Stimulated activated CD4-positive, alpha-beta T cell treated with anti-CD3 and anti-CD28 coated beads, Interleukin-1b, Interleukin-23, amount 100 ng/mL, for 1 hour (primary cell): ENCODE measurements at places on chromosomes 5 and 9.
A peak's percentile ranks its signal among the peaks of the same experiment; 100 is the strongest.

- no peak for DNase-seq
Measured at GRCh38 chr9:138095813-138096518, 218.4 kb downstream of the CACNA1B start.

DNA sequence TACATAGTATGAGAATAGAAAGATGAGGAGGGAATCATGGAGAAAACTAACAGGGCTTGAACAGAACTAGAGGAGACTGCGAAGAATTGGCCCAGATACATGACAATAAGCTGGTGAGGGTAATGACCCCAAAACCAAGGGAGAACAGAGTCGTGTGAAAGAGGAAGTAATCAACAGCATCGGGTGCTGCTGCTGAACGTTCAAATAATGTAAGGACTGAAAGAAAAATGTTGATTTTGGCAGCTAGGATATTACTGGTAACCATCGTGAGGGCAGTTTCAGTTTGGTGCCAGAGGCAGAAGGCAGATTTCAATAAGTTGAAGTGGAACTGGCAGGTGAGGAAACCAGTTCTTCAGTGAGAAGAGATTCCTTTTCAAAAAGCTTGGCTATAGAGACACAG lies 66.8 kb upstream of the SMC2 start:
- DNase-seq, result no peak

DNA sequence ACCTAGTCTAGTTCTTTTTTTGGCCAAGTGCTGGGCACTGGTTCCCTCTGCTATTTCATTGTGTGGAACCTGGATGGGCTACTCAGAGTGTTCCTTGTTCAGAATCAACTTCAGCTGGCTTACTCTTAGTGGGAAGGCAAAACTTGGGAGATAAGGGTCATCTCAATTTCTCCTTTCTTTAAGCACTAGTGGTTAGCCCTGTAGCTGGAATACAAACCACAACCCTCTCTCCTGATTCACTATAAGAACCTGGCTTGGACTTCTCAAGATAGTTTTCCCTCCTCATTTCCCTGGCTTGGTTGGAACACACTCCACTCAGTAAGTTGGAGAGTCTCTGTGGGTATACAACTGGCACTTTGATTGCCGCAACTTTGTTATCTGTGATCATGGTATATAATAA lies 35.1 kb downstream of the GRIA1 start:
- no peak for DNase-seq

DNA sequence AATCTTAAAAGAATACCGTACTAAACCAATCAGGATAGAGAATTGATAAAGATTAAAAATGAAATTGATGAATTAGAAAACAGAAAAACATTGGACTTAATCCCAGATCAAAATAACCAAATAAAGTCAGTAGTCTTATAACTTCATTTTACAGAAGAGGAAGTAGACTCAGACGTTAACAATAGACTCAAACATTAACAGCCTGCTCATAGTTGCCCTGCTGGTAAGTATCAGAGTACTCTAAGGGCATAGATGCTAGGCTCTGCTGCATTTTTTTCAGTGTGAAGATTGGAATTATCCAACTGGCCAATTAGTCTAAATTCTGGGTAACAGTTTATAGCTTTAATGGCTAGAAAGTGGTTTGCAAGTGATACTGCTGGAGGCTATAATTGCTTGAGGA lies 42.9 kb downstream of the ADGRV1 start:
- no peak for DNase-seq

- no peak for DNase-seq
Measured at GRCh38 chr9:121217609-121218292, 16.1 kb upstream of the RAB14 start.

- DNase-seq, result no peak
Measured at GRCh38 chr9:37706290-37706689, 47.3 kb upstream of the TRMT10B start.

GRCh38 chr5:56824019-56824418 lies 8.7 kb downstream of the MAP3K1 start:
- no peak for DNase-seq

GRCh38 chr5:13780081-13780480 lies 164.4 kb downstream of the DNAH5 start:
- DNase-seq, result no peak

- no peak for DNase-seq
Measured at GRCh38 chr5:27854243-27854852, 816.0 kb upstream of the CDH9 start.

- DNase-seq, result peak; percentile 27
Measured at GRCh38 chr9:131395157-131396098, 1.5 kb downstream of the PRRC2B start.

GRCh38 chr5:342501-343460 lies 21.3 kb downstream of the AHRR start:
- no peak for DNase-seq

DNA sequence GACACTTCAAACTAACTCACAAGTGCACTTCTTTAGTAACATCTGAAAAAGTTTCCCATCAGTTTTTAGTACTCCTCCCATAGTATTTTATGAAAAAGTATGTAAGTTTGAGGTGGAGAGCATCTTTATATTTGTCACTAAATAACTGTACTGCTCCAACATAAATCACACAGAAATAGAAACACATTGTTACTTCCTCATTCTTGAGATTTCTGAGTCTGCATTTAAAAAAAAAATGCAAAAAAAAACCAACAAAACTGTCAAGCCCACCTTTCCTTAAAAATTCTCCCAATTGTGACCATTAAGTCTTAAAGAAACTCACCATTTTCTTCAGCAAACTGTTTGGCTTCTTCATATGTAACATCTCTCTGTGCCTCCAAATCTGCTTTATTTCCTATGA lies 18.7 kb downstream of the RAB14 start:
- no peak for DNase-seq

GRCh38 chr5:19713740-19714139 lies 274.3 kb downstream of the CDH18 start:
- no peak for DNase-seq

DNA sequence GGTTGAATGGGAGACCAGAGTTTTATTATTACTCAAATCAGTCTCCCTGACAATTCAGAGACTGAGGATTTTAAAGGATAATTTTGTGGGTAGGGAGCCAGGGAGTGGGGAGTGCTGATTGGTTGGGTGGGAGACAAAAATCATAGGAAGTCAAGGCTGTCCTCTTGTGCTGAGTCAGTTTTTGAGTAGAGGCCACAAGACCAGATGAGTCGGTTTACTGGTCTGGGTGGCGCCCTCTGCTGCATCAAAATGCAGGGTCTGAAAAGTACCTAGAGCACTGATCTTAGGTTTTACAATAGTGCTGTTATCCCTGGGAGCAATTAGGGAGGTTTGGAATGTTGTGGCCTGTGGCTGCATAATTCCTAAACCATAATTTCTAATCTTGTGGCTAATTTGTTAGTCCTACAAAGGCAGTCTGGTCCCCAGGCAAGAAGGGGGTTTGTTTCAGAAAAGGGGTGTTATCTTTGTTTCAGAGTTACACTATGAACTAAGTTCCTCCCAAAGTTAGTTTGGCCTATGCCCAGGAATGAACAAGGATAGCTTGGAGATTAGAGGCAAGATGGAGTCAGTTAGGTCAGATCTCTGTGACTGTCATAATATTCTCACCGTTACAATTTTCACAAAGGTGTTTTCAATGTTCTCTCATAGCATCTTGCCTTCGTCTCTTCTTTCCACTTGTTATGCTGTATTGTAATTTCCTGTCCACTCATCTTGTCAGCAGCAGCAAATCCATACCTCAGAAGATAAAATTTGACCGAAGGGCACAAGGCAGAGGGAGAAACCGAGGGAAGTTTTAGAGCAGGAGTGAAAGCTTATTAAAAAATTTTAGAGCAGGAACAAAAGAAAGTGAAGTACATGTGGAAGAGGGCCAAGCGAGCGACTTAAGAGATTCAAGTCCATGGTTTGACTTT lies 59.2 kb upstream of the CLINT1 start:
- DNase-seq, result peak; percentile 23

DNA sequence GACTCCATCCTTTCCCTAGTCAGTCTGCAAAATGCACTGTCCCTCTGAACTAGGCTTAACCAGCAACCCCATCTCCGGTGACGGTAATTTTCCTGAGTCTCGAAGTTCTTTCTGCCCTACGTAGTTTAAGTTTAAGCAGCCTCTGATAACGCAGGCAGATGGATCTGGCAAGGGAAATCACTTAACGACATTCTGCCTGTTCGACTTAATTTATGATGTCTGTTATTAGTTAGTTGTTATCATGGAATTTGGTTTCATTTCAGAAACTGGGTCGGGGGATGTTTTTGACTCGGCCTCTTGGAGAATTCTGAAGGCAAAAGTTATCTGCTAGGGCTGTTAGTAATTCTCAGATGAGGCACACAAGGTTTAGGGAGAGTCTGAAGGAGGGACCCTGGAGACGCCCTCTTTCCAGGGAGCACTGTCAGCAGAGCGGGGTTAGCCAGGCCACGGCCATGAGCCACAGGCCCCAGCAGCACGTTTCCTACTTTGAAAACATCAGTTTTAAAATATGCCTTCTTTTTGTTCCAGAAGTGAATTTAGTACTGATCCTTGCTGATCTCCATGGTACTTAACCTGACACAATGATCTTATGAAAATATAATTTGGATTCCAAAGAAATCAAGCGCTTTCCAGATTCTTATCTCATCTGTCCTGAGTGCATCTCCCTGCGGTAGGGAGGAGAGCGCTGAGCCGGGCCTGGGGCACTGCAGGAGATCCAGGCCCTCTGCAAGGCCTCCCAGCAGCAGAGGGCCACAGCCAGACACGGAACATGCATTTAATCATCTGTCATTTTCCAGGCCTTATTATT lies 171.0 kb upstream of the OTULINL start:
- no peak for DNase-seq

GRCh38 chr5:79069488-79070349 lies at the start of the genes BHMT2 and DMGDH:
Gene BHMT2, plus strand, starts transcription at chr5:79069767. Its CDS starts 16 bp downstream, at chr5:79069783.
Gene DMGDH, minus strand, starts transcription at chr5:79069674. Its CDS starts 54 bp downstream, at chr5:79069620.
- DNase-seq, result no peak

DNA sequence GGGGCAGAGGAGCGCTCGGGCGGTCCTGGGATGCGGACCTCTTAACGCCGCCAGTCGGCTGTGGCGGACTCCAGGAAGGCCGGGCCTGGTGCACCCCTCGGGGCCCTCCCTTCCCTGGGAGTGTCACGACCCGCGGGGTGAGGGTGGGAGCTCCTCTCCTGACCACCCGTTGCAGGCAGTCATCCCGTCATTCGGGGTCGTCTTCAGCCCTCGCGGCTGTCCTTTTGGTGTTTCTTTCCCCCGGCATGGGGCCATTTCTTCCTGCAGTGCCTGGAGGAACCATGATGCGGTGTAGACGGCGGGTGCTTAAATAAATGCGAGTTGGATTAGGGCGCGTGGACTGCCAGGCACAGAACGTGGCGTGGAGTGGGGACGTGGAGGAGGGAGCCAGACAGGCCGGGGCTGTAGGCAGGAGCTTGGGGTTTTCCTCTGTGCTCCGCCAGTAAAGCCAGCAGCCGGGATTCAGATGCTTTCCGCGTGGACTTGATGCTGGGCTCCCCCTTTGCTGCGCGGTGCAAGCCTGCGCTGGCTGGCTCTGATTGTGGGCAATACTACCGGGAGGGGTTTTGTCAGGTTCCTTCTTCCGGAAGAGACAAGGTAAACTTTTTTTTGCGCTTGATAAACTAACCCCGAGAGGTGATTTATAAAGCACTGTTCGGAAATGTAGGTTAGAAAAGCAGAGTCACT lies 868 bp downstream of the KDM4C start:
- peak; percentile 15 for DNase-seq

DNA sequence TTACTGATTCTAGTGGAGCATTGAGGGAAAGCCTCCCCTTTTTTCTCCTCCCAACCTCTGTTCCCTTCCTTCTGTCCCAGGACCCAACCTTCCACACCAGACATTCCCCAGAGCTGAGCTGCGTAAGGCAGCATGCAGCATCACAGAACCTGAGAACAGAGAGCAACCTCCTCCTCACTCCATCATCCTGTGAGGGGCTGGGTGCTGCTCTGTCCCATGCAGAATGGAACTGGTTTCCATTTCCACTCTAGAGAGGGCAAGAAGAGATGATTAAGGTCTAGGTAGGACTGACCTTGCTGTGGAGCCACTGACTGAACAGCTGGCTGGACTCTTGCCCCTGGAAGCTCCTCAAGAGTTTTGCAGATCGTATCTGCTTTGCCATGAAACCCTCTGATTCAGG lies 30.1 kb upstream of the IL7R start:
- DNase-seq, result no peak

DNA sequence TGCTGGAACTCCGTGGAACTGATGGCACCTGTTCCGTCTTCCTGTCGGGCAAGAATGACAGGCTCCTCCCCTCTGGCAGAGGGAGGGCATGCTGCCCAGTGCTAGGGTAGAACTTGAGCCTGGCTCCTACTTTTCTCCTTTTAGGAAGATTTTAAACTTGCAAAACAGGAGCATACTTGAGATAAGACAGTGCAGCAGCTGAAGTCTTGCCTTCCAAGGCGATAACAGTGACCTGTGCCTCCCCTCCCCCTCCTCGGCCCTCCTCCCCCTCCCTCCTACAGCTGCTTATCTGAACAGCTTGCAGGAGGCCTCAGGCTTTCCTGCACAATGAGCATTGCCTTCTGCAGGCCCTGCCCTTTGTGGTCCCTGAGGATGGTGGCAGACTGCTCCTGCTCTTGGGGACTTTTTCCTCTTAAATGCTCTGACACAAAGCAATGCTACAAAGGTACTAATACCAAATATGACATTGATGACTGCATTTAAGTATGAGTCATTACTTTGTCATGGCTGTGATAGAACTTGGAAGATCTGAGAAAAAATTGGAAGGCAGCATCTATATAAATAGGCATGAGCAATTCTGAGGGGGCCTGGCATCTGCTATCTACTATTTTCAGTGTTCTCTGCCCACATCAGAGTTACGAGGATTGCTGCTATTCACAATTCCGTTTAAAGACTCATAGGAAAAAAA lies 2.0 kb downstream of the GADD45G start:
- no peak for DNase-seq

DNA sequence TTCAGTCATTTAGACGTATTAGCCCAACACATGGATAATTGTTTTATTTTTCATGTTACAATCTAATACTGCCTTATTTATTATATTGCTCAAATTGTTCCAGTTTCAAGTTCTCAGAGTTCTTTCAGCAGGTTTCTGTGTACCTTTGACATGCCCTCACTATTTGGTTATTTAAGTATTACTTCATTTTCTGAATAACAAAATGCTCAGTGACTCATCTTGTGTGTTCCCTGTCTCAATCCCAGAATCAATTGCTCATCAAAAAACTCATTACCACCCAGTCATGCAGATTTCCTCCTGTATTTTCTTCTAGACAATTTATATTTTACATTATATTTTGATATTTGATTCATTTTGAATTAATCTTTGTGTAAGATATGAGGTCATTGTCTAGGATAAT lies 562.6 kb downstream of the ANXA1 start:
- no peak for DNase-seq

DNA sequence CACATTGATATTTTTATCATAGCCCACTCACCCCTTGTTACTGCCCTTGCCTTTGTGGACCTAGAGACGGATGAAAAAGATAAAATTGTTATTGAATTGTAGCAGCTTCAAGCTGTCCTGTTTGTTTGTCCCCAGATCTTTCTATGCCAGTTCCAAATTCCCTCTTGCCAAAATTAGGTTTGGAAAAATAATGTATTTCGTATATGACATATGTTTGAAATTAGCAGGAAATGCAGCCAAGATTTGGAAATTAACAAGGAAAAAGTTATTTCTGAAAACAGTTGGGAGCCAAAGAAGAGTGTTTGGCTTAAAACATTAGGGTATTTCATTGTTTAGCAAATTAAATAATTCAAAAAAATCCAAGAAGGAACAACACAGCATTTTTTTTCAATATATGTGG lies 33.5 kb downstream of the SPATA31D1 start:
- DNase-seq, result no peak
